ENCODE measurements at places on chromosomes 3 and 15. TPM values are rescaled to one million over a fixed set of nuclear protein-coding genes. Genes with fewer than 3 reads are reported as not detected.
A peak's percentile ranks its signal among the peaks of the same experiment; 100 is the strongest.

Gene OR5H1
- not detected for total RNA-seq

Gene MORC1
- not detected for total RNA-seq

DNA sequence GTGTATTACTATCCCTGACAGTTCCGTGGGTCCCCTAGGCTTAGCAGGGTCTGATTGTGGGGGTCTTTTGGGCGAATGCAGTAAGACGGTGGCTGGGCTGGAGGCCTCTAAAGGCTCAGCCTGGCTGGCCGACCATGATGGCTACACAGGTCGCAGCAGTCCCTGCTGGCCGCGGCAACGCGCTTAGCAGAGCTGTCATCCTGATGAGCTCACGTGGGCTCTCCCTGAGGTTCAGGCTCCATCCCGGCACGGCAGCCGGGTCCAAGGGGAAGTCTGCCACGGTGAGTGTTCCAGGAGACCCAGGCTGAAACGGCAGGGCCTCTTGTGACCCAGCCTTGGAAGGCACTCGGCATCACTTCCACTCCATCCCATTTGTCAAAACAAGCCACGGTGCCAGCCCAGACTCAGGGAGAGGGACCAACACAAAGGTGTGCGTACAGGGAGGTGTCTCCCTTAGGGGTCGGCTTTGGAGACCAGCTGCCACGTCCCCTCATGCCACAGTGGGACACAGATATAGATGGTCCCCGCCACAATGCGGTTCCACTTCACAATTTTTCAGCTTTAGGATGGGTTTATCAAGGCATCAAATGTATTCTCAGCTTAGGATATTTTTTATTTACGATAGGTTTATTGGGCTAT, 101.8 kb downstream of the XXYLT1 start:
- H3K36me3 ChIP-seq, result no peaks in the 10 kb centered on the region
- H3K27me3 ChIP-seq, result no peaks in the 10 kb centered on the region
- no peaks in the 10 kb centered on the region for H3K4me1 ChIP-seq
- H3K4me3 ChIP-seq, result no peak overlapping the region
- H3K27ac ChIP-seq, result no peak overlapping the region

DNA sequence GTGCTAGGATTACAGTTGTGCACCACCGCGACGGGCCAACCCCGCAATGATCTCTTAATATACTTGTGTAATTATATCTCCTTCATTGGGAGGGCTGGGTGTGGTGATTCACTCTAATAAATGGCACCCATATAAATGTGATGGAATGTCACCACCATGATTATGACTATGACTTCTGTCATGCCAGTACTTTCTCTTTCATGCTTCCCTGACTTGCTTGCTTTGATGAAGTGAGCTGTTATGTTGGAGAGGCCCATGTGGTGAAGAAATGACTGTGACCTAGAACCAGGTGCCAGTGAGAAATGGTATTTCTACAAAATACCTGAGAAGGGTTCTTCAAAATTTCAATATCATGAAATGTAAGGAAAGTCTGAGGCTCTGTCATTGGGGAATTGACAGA, 24.4 kb upstream of the TP63 start:
- no peak overlapping the region for H3K4me3 ChIP-seq
- no peaks in the 10 kb centered on the region for H3K36me3 ChIP-seq
- no peak for DNase-seq
- H3K27me3 ChIP-seq, result no peaks in the 10 kb centered on the region
- no peak overlapping the region for H3K27ac ChIP-seq

- no peaks in the 10 kb centered on the region for H3K36me3 ChIP-seq
- no peaks in the 10 kb centered on the region for H3K4me1 ChIP-seq
- H3K27ac ChIP-seq, result no peak overlapping the region
- DNase-seq, result no peak
- H3K4me3 ChIP-seq, result no peak overlapping the region
Measured at GRCh38 chr3:56845505-56845904, 43.8 kb upstream of the ARHGEF3 start.

- peaks cover 33% of the 10 kb centered on the region for H3K4me1 ChIP-seq
- no peak overlapping the region for H3K27ac ChIP-seq
- no peaks in the 10 kb centered on the region for H3K36me3 ChIP-seq
- H3K4me3 ChIP-seq, result no peak overlapping the region
- H3K27me3 ChIP-seq, result no peaks in the 10 kb centered on the region
Measured at GRCh38 chr3:7876741-7877297, 624.8 kb upstream of the LMCD1 start.

DNA sequence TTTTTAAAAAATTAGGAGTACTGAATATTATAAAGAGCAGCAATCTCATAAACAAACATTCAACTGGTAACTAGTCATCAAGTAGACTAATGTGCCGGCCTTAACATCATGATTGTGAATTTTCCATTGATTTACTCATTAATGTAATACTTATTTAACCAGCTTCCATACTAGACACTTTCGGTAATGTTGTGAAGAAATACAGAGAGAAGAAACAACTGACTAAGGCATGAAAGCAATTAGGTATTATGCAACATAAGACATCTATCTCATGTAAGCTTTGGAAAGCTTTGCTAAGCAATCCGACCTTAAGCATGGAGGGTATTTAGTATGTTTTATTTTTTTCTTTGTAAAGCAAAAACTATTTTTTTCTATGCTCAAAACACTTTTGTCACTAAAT, 108.0 kb downstream of the IL1RAP start:
- DNase-seq, result no peak
- no peak overlapping the region for H3K27ac ChIP-seq
- peaks cover 23% of the 10 kb centered on the region for H3K4me1 ChIP-seq
- no peak overlapping the region for H3K4me3 ChIP-seq

DNA sequence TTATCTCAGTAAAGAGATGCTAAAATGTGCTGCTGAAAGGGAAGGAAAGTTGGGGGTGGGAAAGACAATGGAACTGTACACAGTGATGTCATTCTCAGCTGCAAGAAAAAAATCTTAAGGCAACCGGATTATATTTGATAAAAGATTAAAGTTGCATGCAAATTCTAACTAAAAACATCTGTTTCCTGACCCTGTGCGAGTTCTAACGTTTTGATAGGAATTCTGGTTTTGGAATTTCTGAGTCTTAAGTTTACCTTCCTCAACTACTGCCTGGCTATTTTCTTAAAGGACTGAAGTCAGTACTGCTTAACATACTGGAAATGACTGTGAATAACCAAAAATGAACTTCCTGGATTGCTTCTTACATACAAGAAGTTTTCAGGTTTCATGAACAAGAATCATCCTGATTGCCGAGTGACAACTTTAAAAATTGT, 115.5 kb downstream of the SLC25A26 start:
- no peak overlapping the region for H3K4me3 ChIP-seq
- H3K36me3 ChIP-seq, result no peaks in the 10 kb centered on the region
- no peak for DNase-seq
- H3K4me1 ChIP-seq, result no peaks in the 10 kb centered on the region
- no peaks in the 10 kb centered on the region for H3K27me3 ChIP-seq

DNA sequence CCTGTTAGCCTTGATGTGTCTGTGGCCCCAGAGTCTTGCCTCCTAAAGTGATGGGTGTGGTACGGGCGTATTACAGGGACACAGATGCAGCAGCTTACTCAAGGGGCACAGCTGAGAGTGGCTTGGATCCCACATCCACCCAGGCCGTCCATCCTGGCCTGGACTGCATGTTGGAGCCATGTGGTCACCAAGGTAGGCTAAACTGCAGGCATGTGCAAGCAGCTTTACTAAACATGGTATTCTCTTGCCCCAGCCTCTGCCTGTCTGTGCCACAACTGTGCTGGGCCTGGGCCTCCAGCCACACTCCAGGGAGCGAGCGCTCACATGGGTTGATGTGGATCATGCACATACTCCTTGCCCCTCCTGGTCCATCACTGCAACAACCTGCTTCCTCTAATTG, 6.1 kb upstream of the GPR62 start:
- no peaks in the 10 kb centered on the region for H3K36me3 ChIP-seq
- no peak overlapping the region for H3K4me3 ChIP-seq
- H3K27ac ChIP-seq, result no peak overlapping the region
- no peaks in the 10 kb centered on the region for H3K27me3 ChIP-seq
- H3K4me1 ChIP-seq, result no peaks in the 10 kb centered on the region

DNA sequence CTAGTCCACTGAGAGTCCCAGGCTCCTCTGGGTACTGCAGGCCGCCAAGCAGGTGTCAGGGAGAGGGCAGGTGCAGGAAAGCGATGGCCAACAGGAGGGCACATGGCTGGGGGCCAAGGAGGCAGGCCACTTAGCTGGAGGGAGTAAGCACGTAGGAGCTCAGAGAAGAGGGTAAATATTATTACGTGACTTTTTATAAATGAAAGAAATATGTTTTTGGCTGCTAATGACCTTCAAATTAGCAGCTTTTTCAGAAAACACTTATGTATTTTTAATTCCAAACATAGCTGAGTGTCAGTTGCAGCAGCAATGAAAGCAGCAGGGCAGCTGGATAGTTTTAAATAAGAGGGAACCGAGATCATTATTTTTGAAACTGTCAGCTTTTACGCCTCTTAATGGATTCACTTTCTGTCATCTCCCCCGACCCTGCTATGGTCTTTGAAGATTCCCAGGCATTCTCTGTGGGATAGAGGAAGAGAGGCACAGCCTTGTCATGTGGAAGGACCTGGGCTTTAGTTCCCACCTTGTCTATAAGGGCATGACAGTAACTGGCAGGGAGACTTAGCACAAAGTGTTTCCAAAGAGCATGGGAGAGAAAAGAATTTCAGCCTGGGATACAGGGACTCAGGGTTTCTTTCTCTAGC, 477.1 kb downstream of the EPHB1 start:
- H3K4me1 ChIP-seq, result no peaks in the 10 kb centered on the region
- no peak overlapping the region for H3K4me3 ChIP-seq
- no peaks in the 10 kb centered on the region for H3K36me3 ChIP-seq
- no peak for DNase-seq
- H3K27me3 ChIP-seq, result no peaks in the 10 kb centered on the region

- no peak overlapping the region for H3K27ac ChIP-seq
- no peaks in the 10 kb centered on the region for H3K27me3 ChIP-seq
- DNase-seq, result no peak
- peaks cover 39% of the 10 kb centered on the region for H3K4me1 ChIP-seq
- no peaks in the 10 kb centered on the region for H3K36me3 ChIP-seq
- H3K4me3 ChIP-seq, result no peak overlapping the region
Measured at GRCh38 chr3:177362626-177363025, 165.3 kb upstream of the TBL1XR1 start.

GRCh38 chr3:150531775-150532174, 14.5 kb downstream of the SERP1 start:
- no peak for DNase-seq
- H3K4me3 ChIP-seq, result no peak overlapping the region
- H3K4me1 ChIP-seq, result no peaks in the 10 kb centered on the region
- no peaks in the 10 kb centered on the region for H3K36me3 ChIP-seq

DNA sequence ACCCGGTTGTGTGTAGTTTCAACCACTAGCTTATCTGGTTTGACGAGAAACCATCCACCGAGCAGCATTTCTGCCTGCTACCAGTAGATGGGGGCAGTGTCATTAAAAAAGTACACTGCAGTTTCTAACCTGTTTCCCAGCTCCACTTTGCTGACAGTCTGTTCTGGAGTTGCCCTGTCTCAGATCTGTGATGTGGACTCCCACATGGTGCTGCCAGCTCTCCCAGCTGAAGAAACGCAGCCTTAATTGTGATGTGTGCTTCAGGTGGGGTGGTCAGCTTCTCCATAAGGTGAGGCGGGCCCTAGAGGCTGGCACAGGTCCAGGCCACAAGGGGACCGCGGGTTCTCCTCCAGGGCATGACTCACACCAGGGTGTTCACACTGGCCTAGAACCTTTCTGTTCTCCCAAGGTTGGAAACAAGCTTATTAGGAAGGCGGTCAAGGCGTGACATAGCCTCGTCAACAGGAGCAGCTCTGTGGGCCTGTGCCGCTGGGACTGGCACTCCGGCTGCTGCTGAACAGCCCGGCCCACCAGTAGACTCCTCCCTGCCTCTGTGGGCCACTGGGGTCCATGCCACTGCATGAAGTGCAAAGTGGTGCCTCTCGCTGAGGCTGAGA, 2.9 kb upstream of the FAM43A start:
- H3K4me3 ChIP-seq, result no peak overlapping the region
- H3K27me3 ChIP-seq, result no peaks in the 10 kb centered on the region
- H3K36me3 ChIP-seq, result no peaks in the 10 kb centered on the region
- peak; percentile 73 for DNase-seq

Gene CLDN16
- not detected for total RNA-seq

Gene SLC6A20
- not detected for total RNA-seq

GRCh38 chr3:101720851-101721840, 3.3 kb upstream of the CEP97 start:
- peaks cover 43% of the 10 kb centered on the region for H3K4me1 ChIP-seq
- no peaks in the 10 kb centered on the region for H3K36me3 ChIP-seq
- no peak overlapping the region for H3K4me3 ChIP-seq
- no peaks in the 10 kb centered on the region for H3K27me3 ChIP-seq
- DNase-seq, result no peak
- no peak overlapping the region for H3K27ac ChIP-seq

Measured in CD4-positive, alpha-beta memory T cell (primary cell).